ENCODE measurements at places on chromosomes 11 and 22.

DNA sequence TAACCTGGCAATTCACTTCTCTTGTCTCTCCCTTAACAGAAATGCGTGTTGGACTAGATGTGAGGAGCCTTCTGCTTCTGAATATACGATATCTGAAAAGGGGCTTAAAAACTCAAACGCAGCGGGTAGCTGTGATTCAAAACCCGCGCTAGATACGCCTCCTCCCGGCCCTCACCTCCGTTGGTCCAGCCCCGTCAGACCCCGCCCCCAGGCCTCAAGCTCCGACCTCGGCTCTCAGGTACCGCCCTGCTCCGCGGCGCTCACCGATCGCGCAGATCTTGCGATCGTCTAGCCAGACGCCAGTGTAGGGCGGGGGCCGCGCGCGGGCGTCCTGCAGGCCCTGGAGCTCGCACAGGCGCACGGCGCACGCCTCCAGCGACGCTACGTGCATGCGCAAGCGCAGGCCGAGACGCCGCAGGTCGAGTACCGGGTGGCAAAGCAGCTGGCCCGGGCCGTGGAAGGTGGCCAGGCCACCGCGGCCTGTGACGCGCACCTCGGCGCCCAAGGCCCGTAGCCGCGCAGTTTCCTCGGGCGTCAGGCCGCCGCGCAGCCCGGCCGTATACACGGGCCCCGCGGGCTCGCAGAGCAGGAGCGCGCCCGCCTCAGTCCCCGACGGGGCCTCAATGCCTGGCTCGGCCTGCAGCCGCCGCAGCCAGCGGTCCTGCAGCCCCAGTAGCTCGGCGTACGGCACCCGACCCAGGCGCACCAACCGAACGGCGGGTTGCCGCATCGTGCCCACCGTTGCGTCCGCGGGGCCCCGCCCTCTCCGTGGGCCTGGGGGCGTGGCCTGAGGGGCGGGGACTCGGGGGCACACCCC is at the start of gene LIPT2:
TSS of gene LIPT2 (minus strand) at position 751 of the 817 bp plus-strand sequence. CDS start at position 730, 21 bp downstream.
- DNase-seq: peak; percentile 98

DNA sequence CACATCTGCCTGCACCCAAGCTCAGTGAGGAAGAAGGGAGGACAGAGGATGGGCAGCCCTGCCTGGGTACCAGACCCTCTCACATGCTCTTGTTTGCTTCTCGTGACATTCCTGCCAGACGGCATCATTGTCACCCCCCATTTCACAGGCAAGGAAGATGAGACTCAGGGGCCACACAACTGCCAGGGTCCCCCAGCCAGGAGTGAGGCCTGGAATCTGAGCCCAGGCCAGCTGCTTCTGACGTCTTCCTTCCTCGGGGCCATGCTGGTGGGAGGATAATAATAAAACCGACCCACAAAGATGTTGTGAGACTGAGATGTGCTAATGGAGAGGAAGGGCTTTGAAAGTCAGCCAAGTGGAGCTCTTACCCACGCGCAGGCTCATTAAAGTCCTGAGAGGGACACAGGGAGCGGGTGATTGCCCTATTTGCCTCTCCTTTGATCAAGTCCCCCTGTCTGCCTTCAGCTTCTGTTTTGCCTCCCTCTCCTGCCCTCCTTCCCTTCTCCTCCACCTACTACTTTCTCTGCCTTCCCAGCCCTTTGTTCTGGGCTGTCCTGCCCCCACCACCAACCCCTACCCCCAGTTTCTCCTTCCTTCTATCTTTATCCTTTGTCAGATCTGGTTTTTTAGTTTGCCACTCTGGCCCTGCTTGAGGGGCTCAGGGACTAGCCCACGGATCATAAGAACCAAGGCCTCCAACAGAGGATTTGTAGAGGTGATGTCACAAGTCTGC is 62.7 kb downstream of the MCM5 start:
- no peak for DNase-seq

GRCh38 chr22:47632701-47633100 is 870.3 kb downstream of the TBC1D22A start:
- DNase-seq: no peak

- DNase-seq: no peak
Measured at GRCh38 chr22:41216984-41217383, 11.9 kb downstream of the L3MBTL2 start.

DNA sequence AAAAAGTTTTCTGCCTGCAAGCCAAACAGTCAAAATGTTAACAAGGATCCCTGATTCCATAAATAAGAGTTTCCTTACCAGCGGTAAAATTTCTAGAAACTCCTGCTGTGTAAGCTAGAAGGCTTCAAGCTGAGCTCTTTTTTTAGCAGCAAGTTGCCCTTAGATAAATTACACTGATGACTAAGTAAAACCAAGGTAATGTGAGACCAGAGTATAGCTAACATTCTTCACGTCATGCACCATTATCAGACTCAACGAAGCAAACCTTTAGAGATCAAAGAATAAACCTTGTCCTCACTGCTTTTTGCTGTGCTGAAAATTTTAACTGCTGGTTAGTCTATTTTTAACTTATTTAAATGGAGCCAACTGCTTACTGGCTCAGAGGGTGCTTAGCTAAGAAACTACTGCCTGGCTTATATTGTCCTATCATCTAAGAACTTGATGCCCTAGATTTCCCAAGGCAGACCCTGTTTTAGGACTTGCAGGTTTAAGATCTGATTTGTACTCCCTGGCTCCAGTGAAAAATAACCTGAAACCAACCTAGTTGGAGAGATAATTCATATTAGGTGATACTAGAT is 900.7 kb downstream of the JRKL start:
- peak; percentile 3 for DNase-seq

DNA sequence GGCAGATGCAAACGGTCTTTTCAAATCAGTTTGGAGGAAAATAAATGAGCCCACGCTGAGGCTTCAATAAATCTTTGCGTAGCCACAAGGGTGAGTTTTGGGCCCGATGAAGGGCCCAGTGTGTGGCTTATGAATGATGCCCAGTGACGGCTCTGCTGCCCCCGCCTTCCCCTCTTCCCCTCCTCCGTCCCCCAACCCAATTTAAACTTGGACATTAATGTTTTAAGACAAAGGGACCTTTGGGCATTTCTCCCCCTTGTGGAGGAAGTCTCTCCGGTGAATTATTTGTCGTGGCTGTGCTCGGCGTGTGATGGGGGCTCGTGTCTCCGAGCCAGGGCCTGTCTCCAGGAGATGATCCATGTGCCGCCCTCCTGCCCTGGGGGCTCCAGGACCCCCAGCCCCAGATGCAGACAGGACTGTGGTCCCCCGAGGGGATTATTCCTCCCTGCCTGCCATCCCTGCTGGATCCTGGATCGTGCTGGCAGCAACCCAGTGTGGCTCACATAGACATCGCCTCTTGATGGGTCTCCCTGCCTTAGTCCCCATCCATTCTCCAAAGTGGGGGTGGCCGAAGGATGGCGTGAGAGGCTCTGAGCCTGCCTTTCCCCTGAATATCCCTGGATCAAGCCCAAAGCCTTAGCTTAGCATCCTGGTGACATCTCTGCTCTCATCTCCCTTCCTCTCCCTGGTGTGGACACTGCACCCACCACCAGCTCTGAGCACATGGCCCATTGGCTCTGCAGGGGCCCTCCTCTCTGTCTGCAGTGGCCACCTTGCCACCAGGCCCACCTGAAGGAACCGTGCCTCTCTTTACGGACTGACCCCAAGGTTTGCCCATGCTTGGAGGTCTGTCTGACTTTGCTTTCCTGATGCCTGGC is 56.4 kb downstream of the SMIM38 start:
- DNase-seq: no peak

GRCh38 chr11:116172156-116172555 is 600.6 kb downstream of the BUD13 start:
- no peak for DNase-seq

DNA sequence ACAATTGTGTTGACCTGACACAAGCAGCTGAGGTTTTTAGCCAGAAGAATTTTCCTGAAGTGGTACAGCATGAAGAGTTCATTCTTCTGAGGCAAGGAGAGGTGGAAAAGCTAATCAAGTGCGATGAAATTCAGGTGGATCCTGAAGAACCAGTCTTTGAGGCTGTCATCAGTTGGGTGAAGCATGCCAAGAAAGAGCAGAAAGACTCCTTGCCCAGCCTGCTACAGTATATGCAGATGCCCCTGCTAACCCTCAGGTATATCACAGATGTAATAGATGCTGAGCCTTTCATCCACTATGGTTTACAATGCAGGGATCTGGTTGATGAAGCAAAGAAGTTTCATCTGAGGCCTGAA is 12.9 kb upstream of the SCARF2 start:
- no peak for DNase-seq

- DNase-seq: no peak
Measured at GRCh38 chr22:38712486-38713207, 6.9 kb downstream of the GTPBP1 start.

DNA sequence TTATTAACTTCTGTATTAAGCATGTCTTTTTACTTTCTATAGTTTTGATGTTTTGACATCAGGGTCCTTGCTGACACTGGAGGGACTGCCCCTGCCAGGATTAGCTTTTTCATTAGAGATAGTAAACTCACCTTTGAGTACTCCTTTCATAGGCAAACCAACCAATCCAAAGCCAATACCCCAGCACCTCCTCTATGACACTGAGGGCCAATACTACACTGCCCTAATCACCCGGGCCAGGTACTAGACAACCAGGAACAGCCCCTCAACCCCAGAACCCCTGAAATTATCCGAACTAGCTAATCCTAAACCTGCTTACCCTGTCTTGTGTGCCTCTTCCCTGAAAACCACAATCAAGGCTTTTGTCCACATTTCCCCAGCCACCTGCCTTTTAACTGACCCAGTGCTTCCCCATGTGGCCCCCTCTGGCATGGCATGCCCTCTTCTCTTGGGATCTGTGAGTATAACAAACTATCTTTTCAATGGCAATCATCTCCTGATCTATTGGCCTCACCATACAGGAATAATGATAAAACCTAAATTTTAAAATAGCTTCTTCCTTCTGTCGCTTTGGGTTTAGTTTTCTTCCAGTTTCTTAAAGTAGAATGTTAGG is 31.2 kb downstream of the RAB6A start:
- DNase-seq: peak; percentile 23

DNA sequence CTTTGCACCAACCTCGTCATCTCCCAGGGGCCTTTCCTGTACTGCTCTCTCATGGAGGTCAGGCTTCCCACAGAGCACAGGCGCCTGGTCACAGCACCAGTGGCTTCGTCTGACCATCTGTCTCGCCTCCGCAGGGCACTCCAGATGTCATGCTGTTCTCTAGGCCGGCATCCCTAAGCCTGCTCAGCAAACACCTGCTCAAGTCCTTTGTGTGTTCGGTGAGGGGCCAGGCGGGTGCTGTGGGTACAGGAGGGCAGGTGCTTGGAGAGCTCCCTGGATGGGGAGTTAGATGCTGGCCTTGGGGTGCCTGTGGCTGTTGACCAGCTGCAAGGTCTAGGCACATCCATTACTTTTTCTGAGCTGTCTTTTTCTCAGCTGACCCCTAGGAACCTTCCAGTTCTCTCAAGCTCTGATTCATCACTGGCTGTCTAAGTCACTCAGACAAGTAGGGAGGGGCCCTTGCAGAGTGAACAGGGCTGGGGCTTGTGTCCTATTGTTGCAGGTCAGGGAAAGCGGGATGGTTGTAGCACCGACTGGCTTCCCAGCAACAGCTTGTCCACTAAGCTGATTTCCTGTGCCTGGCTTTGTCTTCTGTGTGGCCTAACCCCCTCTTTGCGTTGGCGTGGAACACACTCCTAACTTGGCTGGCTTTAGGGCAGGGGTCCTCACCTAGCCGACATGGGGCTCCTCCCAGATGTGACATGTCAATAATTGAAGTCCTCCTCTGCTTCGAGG is 9.2 kb downstream of the CLDN5 start:
- DNase-seq: no peak

GRCh38 chr22:24894220-24894975 is 52.1 kb downstream of the LHFPL7 start:
- DNase-seq: peak; percentile 87

DNA sequence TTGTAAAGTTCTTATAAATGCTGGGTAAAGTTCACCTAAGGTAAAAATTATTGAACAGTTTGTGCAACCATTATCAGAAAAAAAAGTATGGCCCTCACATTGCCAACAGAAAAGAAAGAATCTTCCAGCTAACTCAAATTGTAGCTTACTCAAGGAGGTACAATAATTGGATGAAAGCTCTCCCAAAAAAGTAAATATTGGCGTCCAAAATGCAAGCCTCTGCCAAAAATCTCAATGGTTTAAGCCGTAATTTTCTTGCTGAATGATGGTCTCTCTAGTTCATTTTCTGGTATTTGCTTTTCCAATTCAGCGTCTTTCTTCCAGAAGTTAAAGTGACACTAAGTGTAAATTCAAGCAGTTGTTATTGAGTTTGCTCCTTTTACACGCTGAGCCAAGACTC is 727.3 kb downstream of the LRRC4C start:
- DNase-seq: no peak

- no peak for DNase-seq
Measured at GRCh38 chr11:15875393-15875792, 481.0 kb downstream of the SOX6 start.

- DNase-seq: no peak
Measured at GRCh38 chr11:21774212-21774611, 418.7 kb upstream of the ANO5 start.

DNA sequence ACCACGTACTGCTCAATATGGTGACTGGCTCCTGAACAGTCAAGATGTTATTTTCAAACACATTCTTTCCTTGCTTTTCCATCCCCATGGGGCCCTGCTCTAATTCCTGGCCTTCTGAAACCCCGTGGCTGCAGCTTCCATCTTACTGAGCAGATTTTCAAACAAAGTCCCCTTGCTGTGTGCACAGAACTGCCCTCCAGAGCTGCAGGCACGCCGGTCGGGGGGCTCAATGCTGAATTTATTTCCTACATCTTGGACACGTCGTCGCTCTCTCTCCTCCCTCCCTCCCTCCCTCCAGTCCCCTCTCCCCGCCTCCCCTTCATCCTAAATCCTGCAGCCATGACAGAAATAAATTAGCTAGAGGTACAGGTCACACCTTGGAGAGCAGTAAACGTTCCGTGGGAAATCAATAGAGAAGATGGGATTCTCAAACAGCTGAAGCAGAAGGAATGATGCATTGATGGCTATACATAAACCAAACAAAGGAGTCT is 243.1 kb upstream of the BLID start:
- no peak for DNase-seq

- peak; percentile 90 for DNase-seq
Measured at GRCh38 chr11:123511037-123511870, 81.2 kb downstream of the GRAMD1B start.

DNA sequence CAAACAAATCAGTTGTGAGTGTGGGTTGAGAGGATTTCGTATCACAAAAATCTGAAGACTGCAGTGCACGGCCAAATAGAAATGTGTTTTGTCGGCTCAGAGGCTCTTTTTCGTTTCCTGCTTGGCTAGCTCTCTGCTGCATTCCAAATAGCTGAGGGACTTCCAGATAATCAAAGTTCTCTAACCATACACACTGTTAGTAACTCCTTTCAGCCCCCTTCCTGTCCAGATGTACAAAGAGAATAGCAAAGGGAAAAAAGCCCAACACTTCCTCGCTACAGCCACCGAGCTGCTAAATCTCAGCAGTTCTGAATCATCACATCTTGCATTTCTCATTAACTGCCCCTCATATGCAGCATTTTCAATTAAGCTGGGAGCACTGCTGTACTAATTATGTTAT is 203.1 kb downstream of the TENM4 start:
- DNase-seq: no peak

GRCh38 chr11:117977029-117977428 is 9.2 kb upstream of the IL10RA start:
- DNase-seq: no peak

- DNase-seq: no peak
Measured at GRCh38 chr22:33299245-33299956, 241.2 kb upstream of the SYN3 start.

- no peak for DNase-seq
Measured at GRCh38 chr22:50150161-50151129, 20.1 kb upstream of the PANX2 start.
